ENCODE measurements at places on chromosomes 11 and 22.

- peak; percentile 21 for DNase-seq
Measured at GRCh38 chr11:70742553-70743291, 344.4 kb downstream of the CTTN start.

GRCh38 chr11:120385110-120385509 is 48.9 kb downstream of the ARHGEF12 start:
- peak; percentile 1 for DNase-seq

GRCh38 chr11:119157063-119157462 is 8.2 kb downstream of the ABCG4 start:
- DNase-seq: no peak

- no peak for DNase-seq
Measured at GRCh38 chr11:11731311-11732083, 109.7 kb upstream of the GALNT18 start.

DNA sequence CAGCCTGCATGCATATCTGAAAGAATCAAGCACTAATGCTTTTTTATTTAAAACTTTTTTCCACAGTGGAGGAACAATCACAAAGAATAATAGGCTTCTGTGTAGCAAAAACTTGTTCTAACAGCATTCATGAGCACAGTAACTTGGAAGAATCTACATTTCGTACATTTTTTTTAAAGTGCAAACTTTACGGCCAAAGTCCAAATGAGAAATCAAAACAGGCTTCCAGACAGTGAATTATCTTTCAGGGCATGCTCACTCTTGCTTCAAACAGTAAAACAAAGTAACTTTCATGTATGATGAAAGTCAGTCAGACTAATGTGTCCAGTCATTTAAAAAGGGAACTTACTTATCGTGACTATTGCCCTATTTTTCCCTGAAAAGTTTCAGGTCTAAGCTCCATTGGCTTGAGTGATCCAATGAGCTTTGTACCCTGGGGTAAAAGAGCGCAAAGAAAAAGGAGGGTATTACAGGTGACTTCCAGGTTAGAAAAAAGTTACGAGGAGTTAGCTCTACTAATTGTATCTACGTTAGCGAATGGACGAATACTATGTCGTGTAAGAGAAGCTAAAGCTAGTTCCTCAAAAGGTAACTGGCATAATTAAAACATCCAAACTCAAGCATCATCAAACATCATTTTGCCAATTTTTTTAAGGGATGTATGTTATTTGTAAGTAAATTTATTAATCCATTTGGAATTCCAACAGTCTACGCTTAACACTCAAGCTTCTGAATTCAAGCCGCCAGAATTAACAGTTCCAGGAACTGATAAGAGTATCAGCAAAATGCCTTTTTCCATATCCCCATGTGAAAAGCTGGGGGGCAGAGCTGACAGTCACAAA is 1.7 kb downstream of the PICALM start:
- DNase-seq: no peak

DNA sequence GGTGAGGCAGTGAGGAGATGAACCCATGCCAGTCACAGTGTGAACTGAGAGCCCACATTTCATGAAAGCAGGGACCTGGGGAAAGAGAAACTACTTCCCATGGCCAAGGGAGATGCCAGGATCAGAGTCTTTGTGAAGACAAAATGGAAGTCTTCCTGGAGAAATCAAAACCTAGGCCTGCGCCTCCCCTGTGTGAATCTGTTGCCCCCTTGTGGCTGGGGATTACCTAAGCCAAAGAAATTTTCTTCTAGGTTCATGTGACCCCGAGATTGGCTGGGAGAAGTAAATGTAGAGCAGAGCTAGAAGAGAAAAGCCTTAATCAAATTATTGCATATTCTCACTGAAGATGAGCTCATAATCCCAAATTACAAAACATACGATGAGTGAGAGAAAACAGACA is 1075.3 kb downstream of the TBC1D22A start:
- peak; percentile 21 for DNase-seq

- no peak for DNase-seq
Measured at GRCh38 chr11:2091786-2092463, 47.3 kb downstream of the IGF2 start.

GRCh38 chr11:100684101-100685065 is 2.7 kb upstream of the ARHGAP42 start:
- DNase-seq: no peak

DNA sequence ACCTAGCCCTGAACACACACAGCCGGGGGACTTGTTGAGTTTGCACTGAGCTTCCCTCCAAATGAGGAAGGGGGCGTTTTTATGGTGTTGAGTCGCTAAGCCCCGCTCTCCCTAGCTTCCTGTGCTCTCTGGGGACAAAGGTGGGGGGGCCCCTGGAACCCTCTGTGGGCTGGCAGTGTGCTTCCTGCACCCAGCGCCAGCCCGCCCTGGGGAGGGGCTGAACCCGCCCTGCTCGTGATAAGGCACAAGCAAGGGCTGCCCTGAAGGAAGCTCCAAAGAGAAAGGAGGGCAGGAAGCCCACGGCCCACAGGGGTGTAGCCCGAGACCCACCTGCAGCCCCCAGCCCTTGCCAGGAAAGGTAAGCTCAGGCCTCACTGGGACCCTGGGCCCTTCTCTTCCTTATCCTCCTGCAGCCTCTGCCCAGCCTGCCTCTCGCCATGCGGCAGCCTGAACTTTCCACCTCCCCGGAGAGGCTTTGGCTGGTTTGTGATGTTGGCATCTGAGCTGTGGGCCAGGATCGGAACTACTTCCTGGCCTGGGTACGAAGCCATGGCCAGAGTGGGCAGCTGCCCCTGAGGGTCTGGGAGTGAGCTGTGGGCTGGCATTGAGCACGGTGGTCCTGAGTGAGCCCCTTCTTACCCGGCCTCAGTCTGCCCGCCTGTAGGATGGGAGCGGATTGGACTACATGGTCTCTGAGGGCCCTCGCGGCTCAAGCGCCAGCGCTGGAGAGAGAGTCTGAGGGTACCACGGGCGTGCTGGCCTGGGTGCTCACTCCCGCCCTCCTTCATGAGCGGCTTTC is at the start of gene FERMT3:
FERMT3 (plus strand) TSS at position 265 of the 799 bp plus-strand sequence. CDS start 644 bp downstream, outside the sequence.
- DNase-seq: no peak

GRCh38 chr11:22640862-22641261 is 15.2 kb upstream of the FANCF start:
- DNase-seq: no peak

GRCh38 chr22:21942407-21943343 is 10.0 kb downstream of the PPM1F start:
- no peak for DNase-seq

- no peak for DNase-seq
Measured at GRCh38 chr11:88345408-88345807, 7.9 kb upstream of the CTSC start.

DNA sequence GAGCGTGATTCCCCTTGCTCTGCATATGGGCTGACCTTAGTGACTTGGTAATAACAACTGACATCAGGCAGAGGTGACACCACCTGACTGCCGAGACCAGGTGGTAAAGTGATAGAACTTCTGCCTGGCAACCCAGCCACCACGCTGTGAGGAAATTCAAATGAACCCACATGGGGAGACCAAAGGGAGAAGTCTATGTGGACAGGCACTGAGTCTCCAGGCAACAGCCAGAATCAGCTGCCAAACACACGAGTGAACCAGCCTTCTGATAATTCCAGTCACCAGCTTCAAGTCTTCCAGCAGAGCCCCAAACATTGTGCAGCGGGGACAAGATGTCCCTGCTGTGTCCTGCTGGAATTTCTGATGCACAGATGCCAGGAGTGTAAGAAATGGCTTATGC is 29.7 kb downstream of the SPATA19 start:
- no peak for DNase-seq

GRCh38 chr11:114187173-114187572 is 109.0 kb upstream of the NNMT start:
- no peak for DNase-seq

- no peak for DNase-seq
Measured at GRCh38 chr11:10407749-10408685, 47.0 kb upstream of the AMPD3 start.

GRCh38 chr11:87213444-87213843 is 175.7 kb downstream of the TMEM135 start:
- no peak for DNase-seq

DNA sequence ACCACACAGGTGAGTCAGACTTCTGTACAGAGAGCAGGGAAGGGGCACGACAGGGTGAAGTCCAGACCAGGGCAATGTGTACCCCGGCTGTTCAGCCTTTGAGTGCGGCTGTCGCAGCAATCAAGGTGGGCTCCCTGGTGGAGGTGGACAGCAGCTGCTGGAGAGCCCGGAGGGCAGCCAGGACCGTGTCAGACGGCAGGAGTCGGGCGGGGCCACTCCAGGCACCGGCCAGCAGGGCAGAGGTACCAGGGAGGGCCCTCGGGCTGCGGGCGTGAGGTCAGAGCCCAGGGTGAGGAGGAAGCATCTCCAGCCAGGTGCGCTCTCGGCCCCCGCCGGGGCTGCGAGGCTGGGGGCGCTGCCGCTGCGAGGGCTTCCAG is 802 bp upstream of the PIM3 start:
- no peak for DNase-seq

DNA sequence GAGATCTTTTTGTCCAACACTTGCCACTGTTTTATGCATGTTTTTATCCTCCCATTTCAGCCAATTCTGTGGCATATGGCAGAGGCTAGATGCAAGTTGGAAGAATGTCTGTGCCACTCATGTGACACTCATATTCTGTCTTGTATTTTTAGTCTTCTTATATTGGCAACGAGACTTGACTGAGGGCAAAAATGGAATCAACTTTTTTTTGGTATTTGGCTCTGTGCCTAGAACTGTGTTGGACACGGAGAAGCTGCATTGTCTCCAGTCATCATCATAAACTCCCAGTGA is 1.7 kb upstream of the FZD4 start:
- no peak for DNase-seq

GRCh38 chr11:125072218-125072960 is 9.3 kb downstream of the SLC37A2 start:
- DNase-seq: no peak

GRCh38 chr22:26956371-26956770 is 299.0 kb downstream of the MIAT start:
- DNase-seq: no peak

DNA sequence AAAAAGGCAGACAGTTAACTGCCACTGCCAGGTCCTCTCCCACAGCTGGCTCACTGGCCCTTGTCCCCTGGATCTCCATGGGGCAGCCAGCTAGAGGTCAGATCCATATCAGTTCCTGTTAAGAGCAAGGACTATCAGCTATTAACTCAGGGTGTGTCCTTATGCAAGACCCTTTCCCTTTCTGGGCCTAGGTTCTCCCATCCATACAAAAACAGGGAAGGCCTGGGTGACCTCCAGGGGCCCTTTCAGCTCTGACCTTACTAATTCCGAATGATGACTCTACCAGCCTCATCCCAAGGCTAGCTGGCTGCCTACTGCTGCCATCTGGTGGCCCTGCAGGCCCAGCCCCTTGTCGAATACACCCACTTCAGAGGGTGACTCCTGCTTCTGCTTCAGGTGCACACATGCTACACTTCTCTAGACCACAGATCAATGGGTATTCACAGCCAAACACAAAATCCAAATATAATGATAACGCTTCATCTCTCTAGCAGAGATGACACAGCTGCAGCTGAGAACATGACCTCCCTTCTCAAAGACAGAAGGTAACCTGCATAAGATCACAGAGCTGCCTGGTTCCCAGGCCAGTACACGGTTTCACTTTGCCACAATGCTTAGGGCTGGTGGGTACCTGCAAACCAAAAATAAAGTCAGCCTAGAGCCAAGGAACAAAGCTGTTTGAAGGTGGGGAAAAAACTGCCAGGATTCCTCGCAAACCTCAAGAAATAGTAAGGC is 34.1 kb downstream of the SERGEF start:
- DNase-seq: peak; percentile 48

- DNase-seq: no peak
Measured at GRCh38 chr11:9990221-9990973, 303.6 kb downstream of the SBF2 start.

DNA sequence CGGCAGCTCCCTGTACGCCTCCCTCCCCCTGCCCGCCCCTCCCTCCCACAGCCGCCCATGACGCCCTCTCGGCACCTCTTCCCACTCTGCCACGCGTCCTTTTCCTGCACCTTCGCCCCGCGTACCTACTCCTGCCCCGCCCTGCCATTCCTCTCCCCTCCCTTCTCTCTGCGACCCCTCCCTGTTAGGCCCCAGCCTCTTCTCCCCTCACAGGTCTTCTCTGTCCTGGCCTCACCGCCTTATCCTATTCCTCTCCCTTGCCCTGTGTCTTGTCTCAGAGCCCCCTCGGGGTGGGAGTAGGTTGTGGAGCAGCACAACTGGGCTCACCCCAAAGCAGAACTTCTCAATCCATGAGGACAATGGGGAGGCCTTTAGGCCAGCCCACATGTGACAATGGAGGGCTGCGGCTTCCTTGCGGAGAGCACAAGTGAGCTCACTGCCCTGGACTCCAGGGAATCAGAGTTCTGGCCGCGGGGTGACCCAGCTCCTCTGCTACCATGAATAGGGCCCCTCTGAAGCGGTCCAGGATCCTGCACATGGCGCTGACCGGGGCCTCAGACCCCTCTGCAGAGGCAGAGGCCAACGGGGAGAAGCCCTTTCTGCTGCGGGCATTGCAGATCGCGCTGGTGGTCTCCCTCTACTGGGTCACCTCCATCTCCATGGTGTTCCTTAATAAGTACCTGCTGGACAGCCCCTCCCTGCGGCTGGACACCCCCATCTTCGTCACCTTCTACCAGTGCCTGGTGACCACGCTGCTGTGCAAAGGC is 539 bp downstream of the SLC35C1 start:
- DNase-seq: peak; percentile 45

- no peak for DNase-seq
Measured at GRCh38 chr11:104876324-104876723, 21.9 kb downstream of the CASP12 start.

DNA sequence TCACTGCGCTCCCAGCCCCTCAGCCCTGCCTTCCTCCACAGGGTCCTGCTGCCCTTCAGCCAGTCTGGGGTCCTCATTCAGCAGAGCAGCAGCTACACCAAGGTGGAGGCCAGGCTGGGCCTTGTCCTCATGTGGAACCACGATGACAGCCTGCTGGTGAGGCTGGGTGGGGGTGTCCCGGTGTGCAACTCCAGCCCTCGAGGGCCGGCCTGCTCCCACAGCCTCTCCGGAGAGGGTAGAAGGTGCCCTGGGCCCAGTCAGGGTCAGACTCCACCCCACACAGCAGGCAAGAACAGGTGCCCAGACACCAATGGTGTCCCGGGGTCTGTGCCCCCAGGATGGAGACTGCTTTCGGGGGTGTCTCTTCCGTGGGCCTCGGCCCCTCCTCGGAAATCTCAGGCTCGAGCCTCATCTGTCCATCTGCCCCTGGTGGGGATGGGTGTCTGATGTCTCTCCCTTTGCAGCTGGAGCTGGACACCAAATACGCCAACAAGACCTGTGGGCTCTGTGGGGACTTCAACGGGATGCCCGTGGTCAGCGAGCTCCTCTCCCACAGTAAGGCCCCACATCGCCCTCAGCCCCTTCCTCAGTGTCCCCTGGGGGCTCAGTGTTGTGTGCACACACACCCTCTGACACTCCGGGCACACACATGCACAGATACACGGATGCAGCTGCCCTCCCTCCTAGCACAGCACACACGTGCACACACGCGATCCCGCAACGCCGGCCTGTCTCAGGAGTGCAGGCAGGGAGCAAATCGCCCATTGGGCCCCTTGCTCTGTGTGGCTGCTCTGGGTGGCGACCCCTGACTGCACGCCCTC is 4.9 kb downstream of the MUC5AC start:
- DNase-seq: no peak
